Vagina (tissue), 2 donors: ENCODE measurements at places on chromosomes 4 and X. TPM values are rescaled to one million over a fixed set of nuclear protein-coding genes. Genes with fewer than 3 reads are reported as not detected.

The GPR34 gene
- 3.2 TPM for total RNA-seq

The CAPN6 gene
- 3.4 TPM for total RNA-seq

The NXF2 gene
- not detected for total RNA-seq

The TRPC5OS gene
- total RNA-seq, result not detected

The ARHGEF9 gene
- total RNA-seq, result 10.3 TPM

The FAM9B gene
- total RNA-seq, result not detected

The CWH43 gene
- total RNA-seq, result 11.3 TPM

The TRIM75 gene
- total RNA-seq, result not detected

The PDHA2 gene
- total RNA-seq, result not detected
